Endothelial cell of umbilical vein (primary cell): ENCODE measurements at places on chromosomes 2 and 18. TPM values are rescaled to one million over a fixed set of nuclear protein-coding genes. Genes with fewer than 3 reads are reported as not detected.

GRCh38 chr18:58768293-58768974 is 96.2 kb upstream of the ZNF532 start:
- DNase-seq = peak; percentile 58

DNA sequence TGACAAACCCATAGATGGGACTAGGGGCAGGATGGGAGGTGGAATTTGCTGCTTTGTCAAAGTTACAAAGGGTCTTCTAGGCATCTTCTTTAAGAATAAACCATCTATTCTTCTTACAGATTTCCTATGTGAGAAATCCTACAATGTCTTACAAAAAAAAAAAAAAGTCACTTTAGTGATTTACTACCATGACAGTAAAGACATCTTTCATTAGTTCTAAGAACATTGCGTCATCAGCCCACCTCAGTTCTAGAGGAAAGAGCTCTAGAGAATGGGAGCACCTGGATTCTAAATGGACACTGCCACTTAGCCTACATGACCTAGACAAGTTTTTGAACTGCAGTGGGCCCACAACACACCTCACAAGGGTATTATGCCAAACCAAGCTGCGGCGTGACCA is 172.0 kb downstream of the MYO5B start:
- DNase-seq = no peak

Gene KIDINS220
- 33.9 and 44.9 TPM in 2 replicates for polyA plus RNA-seq

- DNase-seq = no peak
These were observed 35.3 kb upstream of the FRZB start for GRCh38 chr2:182901748-182902147.

Gene PDE11A
- polyA plus RNA-seq = 0.06 and 0.07 TPM in 2 replicates

Gene PARD6G
- 1.2 and 1.5 TPM in 2 replicates for polyA plus RNA-seq

Gene CDCA7
- 12.1 and 14.9 TPM in 2 replicates for polyA plus RNA-seq

GRCh38 chr18:11215216-11215615 is 65.8 kb upstream of the PIEZO2 start:
- DNase-seq = no peak

GRCh38 chr2:24568551-24568950 is 77.5 kb downstream of the NCOA1 start:
- peak; percentile 34 for DNase-seq

GRCh38 chr18:3345452-3345851 is 83.5 kb downstream of the MYL12B start:
- DNase-seq = no peak

DNA sequence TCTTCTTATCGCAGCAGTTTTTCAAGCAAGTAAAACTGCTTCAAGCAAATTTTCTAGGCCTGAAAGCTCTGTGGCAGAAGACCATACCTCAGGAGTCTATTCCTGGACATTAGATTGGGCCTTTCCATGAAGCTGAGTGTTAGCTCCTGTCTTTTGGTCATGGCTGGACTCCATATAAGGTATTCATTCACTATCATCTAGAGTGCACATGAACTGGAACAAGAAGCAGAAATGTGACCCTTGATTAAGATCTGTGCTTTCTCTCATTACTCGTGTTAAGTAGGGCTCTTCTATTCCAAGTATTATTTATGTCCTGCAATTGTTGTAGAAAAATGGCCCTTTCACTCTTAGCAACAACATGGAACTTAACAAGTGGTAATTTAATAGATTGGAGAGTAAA is 5.9 kb upstream of the GULP1 start:
- no peak for DNase-seq

- no peak for DNase-seq
These were observed 59.9 kb upstream of the GATA6 start for GRCh38 chr18:22109535-22109934.

Gene TMEM247
- not detected in 2 replicates for polyA plus RNA-seq

- peak; percentile 70 for DNase-seq
These were observed 47.8 kb upstream of the RNF103 start for GRCh38 chr2:86671337-86671981.

- DNase-seq = no peak
These were observed 36.1 kb downstream of the TET3 start for GRCh38 chr2:74020702-74021406.

DNA sequence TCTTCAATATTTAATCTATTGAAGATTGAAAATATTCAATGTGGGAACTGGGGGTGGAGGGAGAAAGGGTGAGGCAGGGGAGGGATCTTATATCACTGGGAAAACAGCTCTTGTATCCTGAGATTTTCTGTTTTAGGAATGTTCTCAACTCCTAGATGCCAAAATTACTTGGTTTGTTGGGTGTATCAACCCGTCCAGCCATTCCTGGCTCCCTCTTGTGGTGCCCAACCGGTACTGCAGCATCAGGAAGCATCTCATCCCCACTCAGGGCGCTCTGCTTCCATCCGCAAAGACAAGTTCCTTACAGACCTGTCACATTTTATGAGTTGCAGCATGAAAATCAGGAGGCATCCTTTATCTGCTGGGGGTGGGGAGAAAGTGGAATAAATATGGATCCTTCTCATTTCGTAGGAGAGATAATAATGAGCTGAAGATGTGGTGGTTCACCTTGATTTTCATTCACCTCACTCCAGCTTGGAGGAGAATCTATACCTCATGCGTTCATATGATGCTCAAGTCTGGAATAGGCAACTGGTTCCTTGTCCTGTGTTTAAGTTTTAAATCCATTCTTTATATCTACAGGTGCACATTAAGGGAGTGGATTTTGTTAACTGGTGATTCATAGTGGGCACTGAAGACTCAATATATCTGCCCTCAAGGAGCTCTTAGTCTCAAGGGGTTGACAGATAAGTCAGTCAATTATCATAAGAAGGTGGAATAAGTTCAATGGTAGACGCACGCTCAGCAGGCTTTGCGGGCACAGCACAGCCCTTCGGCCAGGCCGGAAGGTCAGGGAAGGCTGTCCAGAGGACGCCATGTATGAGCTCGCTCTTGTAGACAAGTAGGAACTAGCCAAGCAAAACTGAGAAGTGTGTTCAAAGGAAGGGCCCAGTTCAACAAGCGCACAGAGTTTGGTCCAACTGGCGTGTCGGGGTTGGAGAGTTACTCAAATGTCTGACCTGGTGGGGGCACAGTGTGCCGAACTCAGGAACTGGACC is 127.3 kb downstream of the RNF144A start:
- DNase-seq = peak; percentile 64

- peak; percentile 47 for DNase-seq
These were observed 31.4 kb downstream of the ABCB11 start for GRCh38 chr2:168999668-169000213.

DNA sequence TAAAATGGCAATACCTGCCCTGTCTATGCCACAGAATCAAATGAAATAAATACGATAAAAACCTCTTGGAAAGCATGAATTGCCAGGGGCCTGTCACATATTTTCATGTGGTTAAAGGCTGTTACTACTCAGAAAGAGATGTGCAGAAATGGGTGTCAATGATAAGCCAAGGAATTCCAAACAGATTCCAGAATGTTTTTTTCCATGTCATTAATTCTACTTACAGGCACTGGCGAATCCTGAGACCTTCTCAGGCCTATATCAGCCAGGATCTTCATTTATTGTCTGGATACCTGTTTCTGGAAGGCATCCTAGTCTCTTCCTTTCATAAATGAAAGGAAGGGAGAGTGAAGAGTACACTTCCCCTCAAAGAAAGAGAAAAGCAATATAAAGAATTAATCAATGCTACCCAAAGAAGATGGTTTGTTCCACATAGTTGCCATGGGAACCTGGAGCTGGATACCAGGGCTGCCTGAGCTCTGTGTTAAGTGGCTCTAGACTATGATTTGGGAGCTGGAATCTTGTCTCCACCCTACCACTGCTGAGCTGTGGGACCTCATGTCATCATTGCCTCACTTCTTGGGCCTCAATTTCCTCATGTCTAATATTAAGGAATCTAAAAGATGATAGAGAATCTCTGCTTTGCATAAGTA is 335.1 kb upstream of the SKOR2 start:
- no peak for DNase-seq

Gene CTNNA2
- polyA plus RNA-seq = not detected in 2 replicates

DNA sequence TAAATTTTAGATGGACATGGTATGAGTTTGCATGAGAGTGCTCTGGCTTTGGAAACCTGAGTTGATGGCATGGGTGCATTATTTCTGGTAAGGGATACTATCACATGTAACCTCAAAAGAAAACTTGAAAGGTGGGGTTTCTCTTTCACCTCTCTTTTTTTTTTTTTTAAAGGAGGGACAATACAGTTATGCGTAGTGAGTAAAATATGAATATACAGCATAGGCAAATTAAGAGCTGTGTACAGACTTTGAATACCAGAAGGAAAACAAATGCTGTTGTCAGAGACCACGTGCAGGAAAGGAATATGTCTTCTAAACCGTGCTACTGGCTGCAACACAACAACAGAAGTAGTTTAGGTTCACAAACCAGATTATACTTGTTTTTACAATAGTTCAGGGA is 82.1 kb downstream of the MAP4K4 start:
- DNase-seq = no peak

DNA sequence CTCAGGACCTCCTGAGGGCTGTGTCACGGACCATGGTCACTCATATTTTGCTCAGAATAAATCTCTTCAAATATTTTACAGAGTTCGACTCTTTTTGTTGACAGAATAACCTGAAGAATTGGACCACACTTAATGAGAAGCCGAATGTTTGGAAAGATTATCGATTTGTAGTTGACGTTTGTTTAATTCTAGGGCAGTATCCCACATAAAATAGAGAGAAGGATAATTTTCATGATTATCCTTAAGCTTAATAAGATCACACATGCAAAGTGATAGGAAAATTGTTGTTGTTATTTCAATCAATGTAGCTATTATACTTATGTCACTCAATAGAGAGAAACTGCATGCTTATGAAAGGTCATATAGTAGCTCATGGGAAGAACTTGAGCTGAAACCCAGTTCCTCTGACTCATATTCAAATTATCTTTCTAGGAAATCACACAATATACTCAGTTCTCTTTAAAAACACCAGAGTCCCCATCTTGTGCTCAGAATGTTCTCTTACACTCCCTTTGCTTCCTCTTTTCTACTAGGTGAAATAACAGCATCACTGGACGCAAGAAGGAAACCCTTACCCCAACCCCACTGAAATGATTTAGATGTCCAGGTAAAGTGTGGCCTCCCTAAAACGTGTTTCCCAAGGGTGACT is 982.1 kb downstream of the TSN start:
- DNase-seq = peak; percentile 11

Gene GKN1
- polyA plus RNA-seq = not detected in 2 replicates

Gene PROM2
- polyA plus RNA-seq = 0.10 and 0.39 TPM in 2 replicates

DNA sequence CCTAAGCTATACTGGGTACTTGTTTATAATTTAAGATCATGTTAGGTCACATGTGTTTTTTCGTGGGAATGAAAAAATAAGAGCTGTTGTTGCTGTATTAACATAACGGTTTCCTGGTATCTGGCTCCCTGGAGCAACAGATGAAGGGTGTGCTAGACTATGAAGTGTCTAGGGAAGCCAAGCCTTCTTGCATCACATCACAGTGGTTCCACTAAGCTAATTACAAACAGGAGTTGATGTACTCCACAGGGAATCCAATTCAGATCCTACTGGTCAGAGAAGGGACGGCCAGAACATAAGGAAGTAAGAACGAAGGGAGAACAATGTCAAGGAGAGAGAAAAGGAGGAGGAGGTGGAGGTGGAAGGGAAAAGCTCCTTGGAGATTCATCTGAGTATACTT is 193.0 kb upstream of the CYP26B1 start:
- no peak for DNase-seq

DNA sequence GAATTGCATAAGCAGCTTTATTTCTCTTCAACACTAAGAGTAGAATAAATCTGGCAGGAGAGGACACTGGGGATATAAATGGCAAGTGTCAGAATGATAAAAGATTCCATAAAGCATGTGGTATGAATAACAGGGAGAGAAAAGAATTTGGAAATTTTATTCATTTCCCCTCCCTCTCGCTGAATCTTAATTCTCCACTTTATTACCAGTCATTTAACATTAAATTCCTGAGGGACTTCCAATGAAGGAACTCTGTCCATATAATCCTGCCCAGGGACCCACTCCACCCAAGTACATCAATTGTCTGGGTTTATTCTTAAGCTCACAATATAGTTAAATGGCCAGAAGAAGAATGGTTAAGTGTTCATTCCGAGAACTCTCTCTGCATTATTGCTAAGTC is 197.7 kb upstream of the MGAT5 start:
- no peak for DNase-seq

DNA sequence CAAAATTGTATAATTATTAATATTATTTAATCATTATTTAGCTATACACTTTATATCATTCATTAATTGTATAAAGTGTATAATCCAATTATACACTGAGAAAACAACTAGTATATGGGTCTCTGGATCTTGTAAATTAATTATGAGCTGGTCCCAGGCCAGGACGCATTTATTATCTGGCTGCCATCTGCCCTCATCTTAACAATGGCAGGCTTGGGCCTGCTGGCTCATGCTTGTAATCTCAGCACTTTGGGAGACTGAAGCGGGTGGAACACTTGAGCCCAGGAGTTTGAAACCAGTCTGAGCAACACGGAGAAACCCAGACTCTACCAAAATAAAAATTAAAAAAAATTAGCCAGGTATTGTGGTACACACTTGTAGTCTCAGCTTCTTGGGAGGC is 502.2 kb upstream of the NRXN1 start:
- DNase-seq = no peak

DNA sequence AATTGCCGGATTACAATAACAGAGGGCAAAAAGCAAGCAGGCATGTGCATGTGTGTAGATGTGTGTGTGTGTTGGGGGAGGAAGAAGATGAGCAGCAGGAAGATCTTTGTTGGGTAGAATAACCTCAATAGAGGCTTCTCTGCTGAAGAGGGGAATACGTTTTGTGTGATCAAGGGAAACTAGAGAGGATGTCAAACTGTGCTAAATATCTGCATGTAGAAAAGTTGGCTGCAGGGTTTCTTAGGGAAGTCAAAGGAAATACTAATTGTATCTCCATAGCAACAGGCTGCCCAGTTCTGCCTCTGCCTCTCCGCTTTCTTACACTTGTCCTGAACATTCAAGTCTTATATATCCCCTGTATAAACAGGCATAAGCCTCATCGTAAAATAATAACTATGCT is 190.1 kb upstream of the RND3 start:
- peak; percentile 33 for DNase-seq

DNA sequence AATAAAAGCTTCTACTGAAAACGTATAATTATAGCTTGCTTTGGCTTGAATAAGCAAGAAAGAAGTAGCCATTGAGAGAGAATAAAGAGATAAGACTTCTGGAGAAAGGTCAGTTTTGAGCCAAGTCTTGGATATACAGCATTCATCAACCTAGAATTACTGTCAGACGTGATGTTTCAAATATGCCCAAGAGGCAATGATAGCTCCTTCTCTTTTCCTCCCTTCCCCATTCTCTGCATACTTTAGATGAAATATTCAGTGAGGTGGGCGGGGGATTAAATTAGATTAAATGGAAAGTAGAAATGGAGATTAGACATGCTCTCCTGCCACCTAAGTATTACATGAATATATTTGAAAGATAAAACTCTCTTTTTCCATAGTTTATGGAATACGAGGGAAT is 8.7 kb downstream of the ANTXR1 start:
- DNase-seq = no peak

Gene CNGA3
- polyA plus RNA-seq = not detected in 2 replicates

Gene SPATA3
- not detected in 2 replicates for polyA plus RNA-seq

Gene SKOR2
- polyA plus RNA-seq = not detected in 2 replicates

Gene HEATR5B
- polyA plus RNA-seq = 14.0 and 16.1 TPM in 2 replicates

DNA sequence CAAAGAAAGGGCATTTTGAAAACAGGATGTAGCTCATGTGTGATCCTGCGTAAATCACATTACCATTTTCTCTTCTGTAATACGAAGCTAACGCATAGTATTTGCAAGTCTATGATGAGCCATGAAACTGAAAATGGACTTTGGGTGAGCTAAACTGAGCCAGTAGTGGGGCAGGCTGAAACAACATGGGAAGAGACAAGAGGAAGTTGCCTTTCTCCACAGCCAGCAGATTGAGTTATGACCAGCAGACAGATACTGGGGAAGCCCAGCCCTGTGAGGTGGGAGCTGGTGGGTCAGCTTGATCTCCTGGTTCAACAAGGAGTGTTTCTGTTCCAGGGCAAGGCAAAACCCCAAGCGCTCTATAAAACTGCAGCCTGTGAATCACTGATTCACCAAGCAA is 11.8 kb downstream of the CYRIA start:
- DNase-seq = no peak
